ENCODE measurements at places on chromosomes 11 and 22.
A peak's percentile ranks its signal among the peaks of the same experiment; 100 is the strongest.

- DNase-seq: no peak
Measured at GRCh38 chr11:69449320-69450063, 32.0 kb upstream of the LINC01488 start.

GRCh38 chr11:64759722-64760719 is at the start of gene PYGM:
Gene PYGM, minus strand, starts transcription at chr11:64759974. Its CDS starts 76 bp downstream, at chr11:64759898.
- DNase-seq: peak; percentile 73

GRCh38 chr11:3712274-3712673 is 41.1 kb upstream of the CHRNA10 start:
- no peak for DNase-seq

- no peak for DNase-seq
Measured at GRCh38 chr11:129372609-129373488, 2.8 kb upstream of the BARX2 start.

- no peak for DNase-seq
Measured at GRCh38 chr11:96110302-96110701, 186.4 kb upstream of the MTMR2 start.

- DNase-seq: no peak
Measured at GRCh38 chr11:69286374-69287371, 7.3 kb upstream of the MYEOV start.

- peak; percentile 27 for DNase-seq
Measured at GRCh38 chr11:19727246-19727645, 14.6 kb downstream of the NAV2 start.

Data from midbrain (tissue), 1 donor.